ENCODE measurements at places on chromosomes 5 and 9. TPM values are rescaled to one million over a fixed set of nuclear protein-coding genes. Genes with fewer than 3 reads are reported as not detected.

DNA sequence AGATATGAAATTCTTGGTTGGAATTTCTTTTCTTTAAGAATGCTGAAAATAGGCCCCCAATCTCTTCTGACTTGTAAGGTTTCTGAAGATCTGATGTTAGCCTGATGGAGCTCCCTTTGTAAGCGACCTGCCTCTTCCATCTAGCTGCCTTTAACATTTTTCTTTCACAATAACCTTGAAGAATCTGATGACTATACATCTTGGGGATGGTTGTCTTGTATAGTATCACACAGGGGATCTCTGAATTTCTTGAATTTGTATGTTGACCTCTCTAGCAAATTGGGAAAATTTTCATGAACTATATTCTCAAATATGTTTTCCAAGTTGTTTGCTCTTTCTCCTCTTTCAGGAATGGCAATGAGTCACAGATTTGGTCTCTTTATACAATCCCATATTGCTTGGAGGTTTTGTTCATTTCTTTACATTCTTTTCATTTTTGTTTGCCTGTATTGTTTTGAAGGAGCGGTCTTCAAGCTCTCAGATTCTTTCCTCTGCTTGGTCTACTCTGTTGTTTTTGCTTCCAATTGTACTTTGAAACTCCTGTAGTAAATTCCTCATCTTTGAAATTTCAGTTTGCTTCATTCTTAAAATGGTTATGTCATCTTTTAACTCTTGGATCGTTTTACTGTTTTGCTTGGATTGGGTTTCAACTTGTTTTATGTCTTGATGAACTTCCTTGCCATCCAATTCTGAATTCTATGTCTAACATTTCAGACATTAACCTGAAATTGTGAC lies 245.2 kb upstream of the TARS1 start:
- DNase-seq: no peak

- DNase-seq: no peak
Measured at GRCh38 chr9:4494332-4494731, 4.1 kb downstream of the SLC1A1 start.

- no peak for DNase-seq
Measured at GRCh38 chr9:98652741-98653140, 56.0 kb downstream of the GABBR2 start.

GRCh38 chr5:59418808-59419207 lies 474.7 kb downstream of the PDE4D start:
- DNase-seq: no peak

DNA sequence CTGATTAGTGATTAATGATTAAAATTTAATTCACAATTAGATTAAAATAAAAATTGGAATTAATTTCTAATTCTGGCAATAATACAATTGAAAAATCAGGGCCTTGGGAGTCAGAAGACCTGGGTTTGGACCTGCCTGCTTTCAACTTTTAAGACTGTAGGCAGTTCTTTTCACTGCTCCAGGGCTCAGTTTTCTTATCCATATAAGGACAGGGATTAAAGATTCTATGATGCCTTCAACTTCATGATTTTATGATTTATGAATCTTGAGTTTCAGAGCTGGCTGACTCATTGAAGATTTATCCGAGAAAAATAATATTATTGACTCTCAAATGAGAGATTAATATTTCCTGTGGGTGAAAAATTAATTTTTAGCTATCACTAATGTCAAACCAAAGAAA lies 208.6 kb upstream of the ANKH start:
- no peak for DNase-seq

DNA sequence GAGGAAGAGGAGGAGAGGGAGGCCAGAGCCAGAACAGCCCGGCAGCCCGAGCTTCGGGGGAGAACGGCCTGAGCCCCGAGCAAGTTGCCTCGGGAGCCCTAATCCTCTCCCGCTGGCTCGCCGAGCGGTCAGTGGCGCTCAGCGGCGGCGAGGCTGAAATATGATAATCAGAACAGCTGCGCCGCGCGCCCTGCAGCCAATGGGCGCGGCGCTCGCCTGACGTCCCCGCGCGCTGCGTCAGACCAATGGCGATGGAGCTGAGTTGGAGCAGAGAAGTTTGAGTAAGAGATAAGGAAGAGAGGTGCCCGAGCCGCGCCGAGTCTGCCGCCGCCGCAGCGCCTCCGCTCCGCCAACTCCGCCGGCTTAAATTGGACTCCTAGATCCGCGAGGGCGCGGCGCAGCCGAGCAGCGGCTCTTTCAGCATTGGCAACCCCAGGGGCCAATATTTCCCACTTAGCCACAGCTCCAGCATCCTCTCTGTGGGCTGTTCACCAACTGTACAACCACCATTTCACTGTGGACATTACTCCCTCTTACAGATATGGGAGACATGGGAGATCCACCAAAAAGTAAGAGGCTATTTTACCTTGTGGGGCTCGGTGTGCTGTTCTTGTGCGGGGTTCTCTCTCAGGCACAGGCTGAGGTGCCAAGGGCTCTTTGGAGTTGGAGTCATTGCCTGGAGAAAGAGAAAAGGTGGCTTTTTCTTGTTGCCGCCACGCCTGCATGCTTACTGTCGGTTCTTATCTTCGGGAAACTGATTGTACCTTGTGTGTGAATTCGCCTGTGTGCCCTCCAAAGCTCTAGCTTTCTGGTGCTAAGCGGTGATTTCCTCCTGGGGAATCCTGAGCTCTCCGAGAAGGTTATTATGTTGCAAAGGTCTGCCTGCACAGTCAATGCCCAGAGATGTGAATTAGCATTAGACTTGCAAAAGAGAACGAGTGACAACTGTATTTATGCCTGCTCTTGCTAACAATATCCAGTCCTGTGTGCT lies at the start of gene ISL1:
ISL1 (plus strand) TSS at position 318 of the 991 bp plus-strand sequence; CDS start at position 542, 224 bp downstream.
- DNase-seq: peak; percentile 73

GRCh38 chr9:105243015-105243686 lies 1.3 kb upstream of the SLC44A1 start:
- DNase-seq: no peak

DNA sequence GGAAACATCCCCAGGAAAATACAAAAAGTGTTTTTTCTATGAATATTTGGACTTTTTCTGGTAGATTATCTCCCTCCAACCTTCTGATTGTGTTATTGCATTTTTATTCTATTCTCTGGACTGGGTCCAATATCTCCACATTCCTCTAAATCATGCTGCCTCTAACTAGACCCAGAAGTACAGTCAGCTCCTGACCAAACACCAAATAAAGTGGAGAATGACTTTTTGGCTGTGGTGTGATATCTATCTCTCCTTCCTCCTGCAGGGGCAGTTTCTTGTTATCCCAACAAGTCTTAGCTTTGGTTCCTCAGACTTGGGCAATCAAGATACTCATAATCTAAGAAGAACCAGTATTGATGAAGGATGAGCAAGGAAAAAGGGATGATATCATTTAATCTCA lies 3.2 kb upstream of the RAI14 start:
- DNase-seq: no peak

- no peak for DNase-seq
Measured at GRCh38 chr5:143041972-143042770, 272.0 kb downstream of the ARHGAP26 start.

- DNase-seq: no peak
Measured at GRCh38 chr9:95055851-95056551, 261.5 kb downstream of the FANCC start.

DNA sequence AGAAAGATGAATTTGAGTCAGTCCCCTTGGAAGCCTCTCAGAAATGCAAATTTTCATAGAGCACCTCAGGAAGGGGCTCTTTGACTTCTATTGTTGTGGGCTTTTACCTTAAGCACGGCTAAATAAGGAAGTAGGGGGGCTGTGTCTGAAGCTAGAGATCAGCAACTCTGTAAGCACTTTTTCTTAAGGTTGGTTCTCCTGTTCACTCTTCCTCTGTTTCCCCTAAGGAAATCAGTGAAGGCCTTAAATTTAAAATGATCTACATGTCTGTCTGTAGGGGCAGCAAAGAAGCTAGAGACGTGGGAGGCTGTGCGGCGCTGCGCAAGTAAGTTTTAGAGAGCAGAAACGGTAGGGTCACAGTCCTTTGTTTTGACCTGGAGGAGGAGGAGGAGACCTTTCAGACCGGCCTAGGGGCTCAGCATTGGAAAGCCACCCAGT lies 1.2 kb upstream of the CDC14B start:
- no peak for DNase-seq

GRCh38 chr5:68139611-68140441 lies 75.7 kb upstream of the PIK3R1 start:
- no peak for DNase-seq

DNA sequence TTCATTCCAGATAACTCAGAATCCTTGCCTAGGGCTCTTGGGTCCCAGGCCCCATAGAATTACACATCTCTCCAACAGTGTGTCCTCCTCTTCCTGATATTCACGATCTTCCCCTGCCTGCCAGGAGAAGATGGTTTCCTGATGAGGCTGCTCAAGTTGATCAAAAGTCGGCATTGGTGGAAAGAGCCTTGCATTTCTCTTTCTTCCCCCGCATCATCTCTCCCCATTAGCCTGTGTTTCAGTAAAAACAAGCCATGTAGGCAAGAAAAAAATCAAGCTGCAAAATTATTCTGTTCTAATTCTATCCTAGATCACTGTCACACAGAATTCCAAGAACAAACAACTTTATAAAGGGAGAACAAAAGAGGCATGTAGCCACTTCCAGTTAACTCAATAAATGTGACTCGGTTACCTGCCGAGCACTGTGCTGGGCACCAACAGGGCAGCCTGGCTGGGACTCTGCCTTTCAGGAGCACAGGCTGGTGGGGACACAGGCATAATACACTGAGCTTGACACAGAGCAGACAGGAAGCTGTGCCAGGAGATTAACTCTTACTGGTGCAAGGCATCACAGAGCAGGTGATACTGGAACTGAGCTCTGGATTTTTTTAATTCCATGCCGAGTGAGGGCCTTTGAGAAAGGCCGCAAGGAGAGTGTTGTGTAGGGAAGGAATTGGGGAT lies 25.6 kb downstream of the TMOD1 start:
- no peak for DNase-seq

DNA sequence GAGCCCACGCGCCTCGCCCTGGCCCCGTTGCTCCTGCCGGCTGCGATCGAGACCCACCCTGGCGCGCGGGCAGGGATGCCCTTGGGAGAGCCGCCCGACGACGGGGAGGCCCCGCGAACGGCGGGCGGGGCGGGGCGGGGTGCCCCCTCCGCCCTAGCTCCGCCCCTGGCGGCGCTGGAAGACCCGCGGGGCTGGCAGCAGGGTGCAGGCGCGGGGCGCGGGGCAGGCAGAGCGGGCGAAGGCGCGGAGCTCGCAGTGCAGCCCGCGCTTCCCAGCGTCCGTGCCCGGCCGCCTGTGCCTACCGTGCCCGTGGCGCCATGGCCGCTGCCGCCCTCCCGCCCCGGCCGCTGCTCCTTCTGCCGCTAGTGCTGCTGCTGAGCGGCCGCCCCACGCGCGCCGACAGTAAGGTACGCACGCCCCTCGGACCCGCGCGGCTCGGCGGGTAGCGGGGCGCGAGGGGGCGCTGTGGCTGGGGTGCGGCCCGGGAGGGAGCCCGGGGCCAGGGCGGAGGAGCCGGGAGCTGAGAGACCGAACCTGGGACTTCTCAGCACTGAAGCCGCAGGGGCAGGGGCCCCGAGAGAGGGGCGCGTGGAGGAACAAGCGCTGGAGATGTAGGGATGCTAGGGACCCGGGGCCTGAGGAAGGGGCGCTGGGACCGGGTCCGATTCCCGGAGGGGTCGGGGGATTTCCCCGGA lies at the start of gene OLFML2A:
OLFML2A (plus strand) TSS at position 180 of the 695 bp plus-strand sequence; CDS start at position 318, 138 bp downstream.
- DNase-seq: no peak

DNA sequence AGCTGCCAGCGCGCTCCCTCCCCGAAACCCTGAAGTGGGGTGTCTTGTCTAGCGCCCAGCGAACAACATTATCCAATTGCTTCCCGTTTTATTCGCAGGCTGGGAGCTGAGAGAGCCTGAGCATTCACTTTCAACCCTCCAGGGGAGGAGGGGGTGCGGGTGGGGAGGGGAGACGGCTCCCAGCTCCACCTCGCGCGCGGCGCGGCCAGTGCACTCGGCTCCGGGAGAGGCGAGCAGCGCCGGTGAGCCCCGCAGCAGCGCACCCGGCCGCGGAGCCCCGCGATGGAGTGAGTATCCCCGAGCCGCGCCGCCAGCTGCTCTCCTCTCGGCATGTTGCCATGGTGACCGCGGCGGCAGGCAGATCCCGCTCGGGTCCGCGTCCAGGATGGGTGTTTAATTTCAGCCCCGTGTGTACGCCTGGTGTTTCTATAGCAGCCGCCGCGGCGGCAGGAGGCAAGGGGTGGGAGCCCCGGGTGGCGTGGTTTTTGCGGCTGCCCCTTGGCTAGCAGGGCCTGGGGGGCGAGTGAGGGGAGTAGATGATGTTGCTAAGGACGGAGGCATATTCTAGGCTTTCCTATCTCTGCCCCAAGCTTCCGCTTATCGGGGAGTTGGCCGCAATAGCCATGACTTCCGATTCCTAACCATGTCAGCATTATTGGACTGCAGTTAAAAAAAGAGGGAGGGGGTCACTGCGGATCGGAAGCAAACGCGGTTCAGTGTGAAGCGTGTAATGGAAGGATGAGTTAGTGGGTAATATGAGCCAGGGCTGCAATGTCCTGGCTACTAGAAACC lies 139.2 kb upstream of the PALM2AKAP2 start:
- DNase-seq: no peak

DNA sequence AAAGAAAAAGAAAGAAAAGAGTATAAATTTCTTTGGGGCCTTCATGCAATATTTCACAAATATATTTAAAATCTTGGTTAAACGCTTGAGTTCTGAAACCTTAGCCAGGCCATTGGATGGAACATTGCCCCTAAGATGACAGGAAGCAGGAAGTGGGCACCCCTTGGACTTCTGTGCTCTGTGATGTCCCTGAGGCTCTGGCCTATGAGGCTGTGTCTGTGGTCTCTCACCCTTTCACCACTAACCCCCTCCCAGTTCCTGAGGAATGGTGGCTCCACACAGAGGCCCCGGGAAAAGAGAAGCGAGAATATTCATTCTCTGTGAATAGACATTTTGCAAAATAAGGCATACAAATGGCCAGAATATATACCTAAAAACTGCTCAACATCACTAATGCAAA lies 320.5 kb upstream of the PANK3 start:
- DNase-seq: no peak

GRCh38 chr9:69190863-69191181 lies 16.7 kb downstream of the TJP2 start:
- no peak for DNase-seq

The CORO2A gene
- 85.1 TPM for total RNA-seq

The SWI5 gene
- total RNA-seq: 20.1 TPM

The ANGPTL2 gene
- 14.0 TPM for total RNA-seq

The MIER3 gene
- 19.8 TPM for total RNA-seq

The MAST4 gene
- total RNA-seq: 20.2 TPM

The INSL6 gene
- not detected for total RNA-seq

The CD72 gene
- 4.1 TPM for total RNA-seq

The C5orf58 gene
- total RNA-seq: not detected

The PGGT1B gene
- 15.9 TPM for total RNA-seq

The SMIM33 gene
- total RNA-seq: 0.76 TPM

The CDC14B gene
- 36.6 TPM for total RNA-seq

The SIT1 gene
- not detected for total RNA-seq

The MINAR2 gene
- total RNA-seq: not detected

Measured in Peyer's patch (tissue), 4 donors.